Stimulated activated naive CD4-positive, alpha-beta T cell (primary cell): ENCODE measurements at places on chromosomes 5 and 9.
A peak's percentile ranks its signal among the peaks of the same experiment; 100 is the strongest.

- DNase-seq: no peak
Observed at GRCh38 chr5:107361945-107362344, 308.8 kb downstream of the EFNA5 start.

DNA sequence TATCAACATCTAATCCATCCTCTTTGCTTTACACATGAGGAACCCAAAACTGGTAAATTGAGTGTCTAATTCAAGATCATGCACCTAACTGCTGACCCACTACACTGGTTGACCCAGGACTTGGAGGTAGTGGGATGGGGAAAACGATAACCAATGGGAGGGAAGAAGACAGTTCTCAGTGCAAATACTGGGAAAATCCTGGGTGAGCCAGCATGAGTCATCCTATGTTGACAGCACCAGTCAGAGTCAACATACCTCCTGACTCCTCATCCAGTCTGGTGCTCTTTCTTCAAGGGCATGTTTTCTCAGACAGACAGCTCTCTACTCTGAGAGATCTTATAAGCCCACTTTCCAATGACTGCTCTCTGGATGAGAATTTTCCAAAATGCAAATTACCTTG, 232.8 kb upstream of the PTGER4 start:
- DNase-seq: no peak

- no peak for DNase-seq
Observed at GRCh38 chr9:122821278-122821943, 7.0 kb downstream of the PDCL start.

DNA sequence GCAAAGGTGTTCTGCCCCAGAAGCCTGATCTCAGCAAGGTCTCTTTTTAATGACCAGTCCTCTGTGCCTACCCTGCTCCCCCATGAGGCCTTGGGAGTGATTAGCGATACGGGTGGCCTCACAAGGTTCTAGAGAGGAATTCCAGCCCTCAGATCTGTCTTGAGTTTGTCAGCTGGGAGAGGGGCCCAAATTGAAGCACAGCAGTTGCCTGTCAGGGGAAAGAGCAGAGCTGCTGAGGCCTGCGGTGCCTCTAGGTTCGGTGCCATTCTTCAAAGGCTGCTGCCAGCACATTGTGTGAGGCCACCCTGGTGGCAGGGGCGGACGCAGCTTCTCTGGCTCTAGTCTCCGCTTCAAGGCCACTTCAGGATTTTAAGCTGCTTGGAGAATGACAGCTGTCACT, 85.7 kb upstream of the GRIA1 start:
- no peak for DNase-seq

DNA sequence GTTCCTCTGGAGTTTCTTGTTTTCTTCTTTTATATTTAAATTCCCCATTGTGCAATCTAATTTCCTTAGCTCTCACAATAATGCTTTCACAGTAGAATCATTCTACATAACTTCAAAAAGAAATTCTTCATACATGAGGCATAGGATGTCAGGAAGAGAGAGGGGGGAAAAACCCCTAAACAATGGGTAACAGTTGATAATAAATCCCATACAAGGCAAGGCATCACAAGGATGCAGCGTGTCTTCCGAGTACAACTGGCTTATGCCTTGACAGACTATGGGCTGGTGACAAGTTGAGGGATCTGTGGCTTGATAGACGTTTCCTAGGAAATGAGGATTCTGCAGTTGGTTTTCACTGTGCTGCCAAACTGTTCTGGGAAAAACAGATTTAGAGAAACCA, 247.4 kb downstream of the ARL15 start:
- no peak for DNase-seq

DNA sequence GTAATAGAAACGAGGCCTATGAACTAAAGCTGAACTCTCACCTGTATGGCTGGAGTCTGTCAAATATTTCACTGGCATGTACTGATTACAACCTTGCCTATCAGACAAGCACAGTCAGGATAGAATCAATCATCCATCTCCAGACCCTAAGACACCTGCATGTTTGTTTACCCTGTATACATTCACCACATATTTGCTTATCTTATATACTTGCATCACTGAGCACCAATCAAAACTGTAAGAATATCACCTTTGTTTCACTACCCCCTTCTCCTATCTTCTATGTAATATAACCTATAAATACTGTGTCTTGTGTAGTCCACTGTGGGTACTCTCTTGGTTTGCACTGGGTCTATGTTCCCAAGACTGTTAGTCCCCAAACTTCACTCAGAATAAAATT, 1085.7 kb downstream of the TAF11L14 start:
- DNase-seq: no peak

- no peak for DNase-seq
Observed at GRCh38 chr9:136667214-136667939, 4.7 kb downstream of the EGFL7 start.

DNA sequence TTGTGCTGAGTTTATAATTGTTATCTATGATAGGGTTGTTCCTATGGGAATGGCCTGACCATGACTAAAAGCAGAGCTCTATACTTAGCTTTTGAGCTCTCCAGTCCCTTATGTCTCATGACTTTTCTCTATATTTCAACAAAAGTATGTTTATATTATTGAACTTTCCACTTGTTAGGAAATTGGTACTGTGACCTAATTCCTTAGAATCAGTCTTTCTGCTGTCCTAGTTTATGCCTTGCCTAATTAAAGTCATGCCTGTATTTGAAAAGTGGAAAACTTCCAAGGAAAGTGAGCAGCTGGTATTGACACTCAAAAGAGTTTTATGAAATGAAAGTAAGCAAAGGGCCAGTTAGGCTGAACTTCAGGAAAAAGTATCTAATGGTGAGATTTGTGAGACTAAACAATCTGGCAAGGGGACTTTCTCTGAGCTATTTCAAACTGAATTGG, 68.6 kb downstream of the XRCC4 start:
- no peak for DNase-seq

GRCh38 chr5:36950586-36951457, 74.3 kb downstream of the NIPBL start:
- DNase-seq: no peak

GRCh38 chr9:129231022-129231739, 53.1 kb upstream of the IER5L start:
- DNase-seq: no peak

- DNase-seq: no peak
Observed at GRCh38 chr5:93572608-93573353, 8.2 kb downstream of the NR2F1-AS1 start.

- no peak for DNase-seq
Observed at GRCh38 chr5:133873449-133873848, 95.0 kb downstream of the C5orf15 start.

DNA sequence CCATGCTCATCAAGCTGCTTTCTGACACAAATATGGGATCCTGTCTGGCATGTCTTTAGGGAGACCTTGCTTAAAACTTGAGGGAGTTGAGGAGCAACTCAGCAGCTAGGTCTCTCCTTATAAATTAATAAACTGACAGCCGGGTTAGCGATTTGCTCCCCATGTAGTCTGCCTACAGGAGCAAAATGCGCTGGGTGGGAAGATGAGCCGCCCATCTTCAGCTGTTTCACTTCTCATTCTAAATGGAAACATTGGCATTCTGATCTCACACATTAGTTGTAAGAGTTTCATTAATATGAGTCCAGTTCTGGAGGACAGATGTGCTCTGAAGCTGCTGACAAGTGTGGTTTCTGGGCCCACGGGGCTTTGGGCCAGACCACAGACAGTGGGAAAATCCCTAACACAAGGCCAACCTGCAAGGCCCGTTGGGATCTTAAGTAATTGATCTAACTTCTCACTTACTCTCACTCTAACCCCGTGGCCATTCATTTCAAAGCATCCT, 197.0 kb downstream of the MCTP1 start:
- no peak for DNase-seq

DNA sequence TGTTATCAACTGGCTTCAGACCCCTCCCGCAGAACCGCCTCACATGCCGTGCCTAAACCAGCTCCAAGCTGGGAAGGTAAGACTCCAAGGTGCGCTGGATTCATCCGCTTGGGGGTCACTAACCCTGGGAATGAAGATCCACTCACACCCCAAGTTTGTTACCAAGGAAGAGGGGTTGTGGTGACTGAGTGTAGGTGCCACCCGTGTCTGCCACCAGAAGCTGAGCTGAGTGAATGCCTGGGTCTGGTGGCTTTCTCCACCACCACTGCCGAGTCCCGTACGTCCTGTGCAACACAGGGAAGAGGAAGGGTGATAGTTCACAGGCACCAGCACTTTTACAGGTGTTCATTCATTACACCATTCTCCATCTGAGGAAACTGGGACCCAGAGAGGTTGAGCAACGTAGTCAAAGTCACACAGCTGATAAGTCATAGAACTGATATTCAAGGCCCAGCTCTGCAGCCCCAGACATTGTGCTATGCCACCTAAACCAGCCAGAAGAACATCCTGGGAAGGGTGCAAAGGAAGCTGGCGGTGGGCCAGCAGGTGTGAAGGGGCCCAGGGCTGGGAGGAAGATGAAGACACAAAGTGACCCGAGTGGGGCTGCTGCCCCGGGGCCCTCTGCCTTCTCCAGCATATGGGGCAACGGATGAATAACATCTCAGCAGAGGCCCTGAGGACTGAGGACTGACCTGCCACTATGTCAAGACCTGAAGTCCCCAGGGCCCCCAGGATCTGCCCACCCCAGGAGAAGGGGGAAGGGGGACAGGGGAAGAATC, 70.9 kb upstream of the PPP1R26 start:
- DNase-seq: no peak

DNA sequence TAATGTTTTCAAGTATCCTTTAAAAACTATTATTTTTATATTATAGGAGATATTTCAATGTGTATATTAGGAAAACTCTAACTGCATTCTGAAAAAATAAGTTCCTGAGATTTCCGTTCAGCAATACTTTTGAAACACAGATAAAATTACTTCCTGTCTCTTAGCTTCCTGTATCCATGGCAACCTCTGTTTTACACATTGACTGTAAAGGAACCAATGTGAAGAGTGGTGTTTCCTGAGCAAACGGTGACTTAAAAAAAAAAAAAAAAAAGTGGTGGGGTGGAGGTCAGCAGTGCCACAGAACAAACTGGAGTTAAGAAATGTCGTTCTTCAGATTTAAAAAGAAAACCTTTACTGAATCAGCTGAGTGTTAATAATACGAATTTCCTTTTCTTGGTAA, at the start of gene LRRC70:
TSS of gene LRRC70 (plus strand) at position 280 of the 400 bp plus-strand sequence. CDS start 620 bp downstream, outside the sequence.
- DNase-seq: peak; percentile 83
